ENCODE measurements at places on chromosomes 13 and 19. TPM values are rescaled to one million over a fixed set of nuclear protein-coding genes. Genes with fewer than 3 reads are reported as not detected.

- no peak for DNase-seq
Measured at GRCh38 chr19:52554216-52554971, 15.7 kb upstream of the ZNF701 start.

GRCh38 chr19:54530866-54531265 lies 28.2 kb downstream of the LAIR2 start:
- no peak for DNase-seq

DNA sequence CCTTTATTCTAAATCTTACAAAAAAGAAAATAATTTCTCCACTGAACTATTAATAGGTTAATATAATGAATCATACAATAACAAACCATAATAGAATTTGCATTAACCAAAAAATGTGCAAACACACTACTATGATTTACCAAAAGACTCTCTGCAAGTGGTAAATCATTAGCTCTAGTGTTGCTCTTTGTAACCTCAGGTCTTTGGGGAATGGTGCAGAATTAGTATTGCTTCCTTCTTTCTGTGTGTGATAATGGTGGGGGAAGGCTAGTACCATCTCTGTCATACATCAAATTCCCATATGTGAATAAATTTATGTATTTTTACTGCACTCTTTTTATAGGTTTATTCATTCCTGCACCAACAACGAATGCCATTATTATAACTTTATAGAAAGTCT lies 105.1 kb downstream of the COG6 start:
- no peak for DNase-seq

- DNase-seq, result no peak
Measured at GRCh38 chr19:5489551-5489950, 34.3 kb downstream of the ZNRF4 start.

- DNase-seq, result no peak
Measured at GRCh38 chr19:47497821-47498520, 14.0 kb upstream of the KPTN start.

DNA sequence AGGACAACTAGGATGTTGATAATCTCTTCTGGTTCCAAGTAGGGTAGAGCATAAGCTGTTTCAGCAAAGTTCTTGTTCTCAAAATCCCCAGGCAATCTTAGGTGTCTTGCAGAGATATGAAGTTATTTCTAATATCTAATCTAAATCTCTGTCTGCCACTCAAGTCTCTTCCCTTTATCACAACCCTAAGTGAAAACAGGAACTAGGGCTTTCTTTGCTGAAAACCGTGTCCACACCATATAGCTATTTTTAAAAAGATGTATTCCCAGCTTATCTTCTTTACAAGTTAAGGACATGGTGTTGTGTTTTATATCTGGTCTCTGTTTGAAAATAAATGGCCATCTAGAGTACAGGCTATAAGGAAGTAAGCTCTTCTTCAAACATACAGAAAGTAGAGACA lies 11.3 kb upstream of the RNASEH2B start:
- DNase-seq, result no peak

DNA sequence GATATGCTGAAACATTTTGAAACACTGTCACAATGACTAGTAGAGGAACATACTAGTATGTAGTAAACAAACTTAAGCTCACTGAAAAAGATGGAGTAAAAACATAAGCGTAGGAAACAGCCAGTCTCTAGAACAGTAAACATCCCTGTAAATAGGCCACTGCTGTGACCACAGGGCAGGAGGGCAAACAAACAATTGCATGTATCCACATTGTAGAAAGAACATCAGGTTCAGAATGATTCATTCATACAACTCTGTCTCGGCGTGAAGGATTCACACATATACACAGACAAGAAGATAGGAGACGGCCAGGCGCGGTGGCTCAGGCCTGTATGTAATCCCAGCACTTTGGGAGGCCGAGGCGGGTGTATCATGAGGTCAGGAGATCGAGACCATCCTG lies 390.1 kb downstream of the IRS2 start:
- no peak for DNase-seq

DNA sequence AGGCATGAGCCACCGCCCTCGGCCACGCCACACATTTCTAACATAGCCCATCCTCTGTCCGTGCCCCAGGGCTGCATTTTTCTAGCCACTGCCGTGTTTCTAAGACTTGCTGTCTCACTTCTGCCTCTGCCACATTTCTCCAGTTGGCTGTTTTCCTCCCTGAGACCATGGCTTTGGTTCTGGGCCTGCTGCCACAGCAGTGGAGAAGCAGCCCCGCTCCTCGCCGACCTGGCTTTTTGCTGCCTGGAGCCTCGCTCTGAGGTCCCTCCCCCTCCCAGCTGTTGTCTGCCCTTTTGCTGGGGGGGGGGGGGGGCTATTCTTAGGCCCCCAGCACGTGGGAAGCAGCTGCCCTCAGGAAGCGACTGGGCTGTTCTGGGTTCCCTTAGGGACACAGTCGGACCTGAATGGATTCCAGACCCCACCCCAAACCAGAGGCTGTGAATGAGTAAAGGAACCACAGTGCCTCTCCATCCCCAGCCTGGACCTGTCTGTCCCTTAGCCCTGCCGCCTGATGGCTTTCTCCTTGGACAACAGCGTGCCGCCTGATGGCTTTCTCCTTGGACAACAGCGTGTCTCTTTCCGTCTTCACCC lies 3.3 kb downstream of the GYS1 start:
- no peak for DNase-seq

GRCh38 chr13:26541041-26541440 lies 16.4 kb upstream of the WASF3 start:
- no peak for DNase-seq

GRCh38 chr19:55086730-55087541 lies 11.3 kb downstream of the EPS8L1 start:
- DNase-seq, result peak; percentile 97

- no peak for DNase-seq
Measured at GRCh38 chr19:10553943-10554381, 10.3 kb downstream of the ATG4D start.

DNA sequence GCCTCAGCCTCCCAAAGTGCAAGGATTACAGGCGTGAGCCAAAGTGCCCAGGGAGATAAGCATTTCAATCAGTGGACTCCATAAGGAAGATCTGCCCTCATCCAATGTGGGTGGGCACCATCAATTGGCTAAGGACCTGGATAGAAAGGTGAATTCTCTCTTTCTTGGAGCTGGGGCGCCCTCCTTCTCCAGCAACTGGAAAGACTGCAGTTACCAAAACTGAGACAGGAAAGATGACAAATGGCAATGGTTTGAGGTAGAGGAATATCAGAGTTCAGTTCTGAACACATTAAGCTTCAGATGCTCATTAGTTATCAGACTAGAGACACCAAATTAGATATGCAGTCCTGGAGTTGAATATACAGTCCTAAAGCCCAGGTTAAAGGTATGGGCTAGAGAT lies 10.5 kb upstream of the ELF1 start:
- no peak for DNase-seq

GRCh38 chr19:5587661-5588060 lies 19.9 kb upstream of the TINCR start:
- no peak for DNase-seq

DNA sequence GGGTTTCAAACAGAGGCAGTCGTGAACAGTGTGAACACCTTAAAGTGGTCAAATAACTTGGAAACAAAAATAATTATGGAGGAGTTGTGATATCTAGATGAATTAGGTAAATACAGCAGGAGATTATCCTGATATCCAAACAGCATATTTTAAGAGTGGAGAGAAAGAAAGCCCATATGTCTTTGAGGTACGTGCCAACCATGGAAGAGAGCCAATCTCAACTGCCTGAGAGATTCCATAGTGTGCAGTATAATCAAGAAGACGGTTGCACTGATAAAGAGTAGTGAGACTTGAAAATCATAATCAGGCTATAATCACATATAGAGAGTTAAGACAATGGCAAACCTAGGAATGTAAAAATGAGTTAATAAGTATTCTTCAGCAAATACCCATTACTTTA lies 472.8 kb upstream of the SLITRK5 start:
- no peak for DNase-seq

DNA sequence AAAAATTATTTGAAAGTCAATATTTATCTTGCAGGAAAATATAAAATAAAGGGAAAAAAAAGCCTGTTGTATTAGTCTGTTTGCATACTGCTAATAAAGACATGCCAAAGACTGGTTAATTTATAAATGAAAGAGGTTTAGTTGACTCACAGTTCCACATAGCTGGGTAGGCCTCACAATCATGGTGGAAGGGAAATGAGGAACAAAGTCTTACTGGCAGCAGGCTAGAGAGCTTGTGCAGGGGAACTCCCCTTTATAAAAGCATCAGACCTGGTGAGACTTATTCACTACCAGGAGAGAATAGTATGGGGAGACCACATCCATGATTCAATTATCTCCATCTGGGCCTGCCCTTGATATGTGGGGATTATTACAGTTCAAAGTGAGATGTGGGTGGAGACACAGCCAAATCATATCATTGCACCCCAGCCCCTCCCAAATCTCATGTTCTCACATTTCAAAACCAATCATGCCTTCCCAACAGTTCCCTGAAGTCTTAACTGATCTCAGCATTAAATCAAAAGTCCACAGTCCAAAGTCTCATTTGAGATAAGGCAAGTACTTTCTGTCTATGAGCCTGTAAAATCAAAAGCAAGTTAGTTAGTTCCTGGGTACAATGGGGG lies 1416.5 kb upstream of the SPRY2 start:
- no peak for DNase-seq

DNA sequence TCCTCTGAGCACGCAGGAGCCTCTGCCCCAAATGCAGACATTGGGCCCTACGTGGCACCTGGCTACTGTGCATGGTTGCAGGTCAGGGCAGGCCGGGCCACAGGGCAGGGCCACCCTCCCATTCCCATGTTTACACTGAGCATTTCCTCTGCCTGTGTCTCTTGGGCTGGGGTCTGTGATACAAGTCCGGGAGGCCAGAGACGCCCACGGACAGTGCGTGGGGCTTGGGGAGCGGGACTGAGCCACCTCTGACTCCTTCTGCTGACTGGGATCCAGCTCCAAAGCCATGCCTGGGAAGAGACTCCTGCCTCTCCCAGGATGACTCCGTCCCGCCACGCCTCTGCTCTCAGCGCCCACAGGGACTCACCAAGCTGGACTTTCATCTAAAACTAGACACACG lies 18.8 kb downstream of the GAS6 start:
- DNase-seq, result no peak

- peak; percentile 50 for DNase-seq
Measured at GRCh38 chr19:45280471-45280961, 29.4 kb downstream of the MARK4 start.

DNA sequence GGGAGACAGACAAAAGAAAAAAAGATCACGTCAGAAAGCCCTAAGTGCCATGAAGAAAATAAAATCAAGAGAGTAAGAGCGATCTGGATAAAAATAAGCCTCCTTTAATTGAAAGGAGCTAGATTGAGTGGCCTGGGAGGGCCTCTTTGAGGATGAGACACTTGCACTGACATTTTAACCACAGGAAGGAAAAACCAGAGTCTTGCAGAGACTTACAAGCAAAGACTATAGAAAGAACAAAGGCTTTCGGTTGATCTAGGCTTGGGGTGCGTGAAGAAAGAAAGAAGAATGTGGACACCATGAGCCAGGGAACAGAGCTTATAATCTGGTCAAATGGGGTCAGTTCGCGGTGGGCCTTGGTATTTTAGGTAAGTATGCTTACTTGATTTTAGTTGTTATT lies 342.7 kb downstream of the COG6 start:
- DNase-seq, result no peak

- DNase-seq, result peak; percentile 91
Measured at GRCh38 chr13:77898097-77898496, 20.5 kb downstream of the EDNRB start.

GRCh38 chr19:16637535-16637934 lies 9.5 kb upstream of the MED26 start:
- DNase-seq, result no peak

- no peak for DNase-seq
Measured at GRCh38 chr13:27712421-27712820, 79.9 kb upstream of the GSX1 start.

GRCh38 chr13:113669231-113669754 lies 2.3 kb downstream of the GRK1 start:
- no peak for DNase-seq

CEACAM6 gene
- not detected for total RNA-seq

ACP7 gene
- 0.49 TPM for total RNA-seq

LILRA1 gene
- total RNA-seq, result not detected

GPI gene
- total RNA-seq, result 245 TPM

POSTN gene
- 0.29 TPM for total RNA-seq

ZNF726 gene
- 4.7 TPM for total RNA-seq

MEF2B gene
- total RNA-seq, result 1.3 TPM

DCT gene
- not detected for total RNA-seq

DCLK1 gene
- total RNA-seq, result 3.9 TPM

SIGLEC11 gene
- total RNA-seq, result not detected

PLPPR3 gene
- 1.2 TPM for total RNA-seq

Measured in endothelial cell of umbilical vein (primary cell).